ENCODE measurements at places on chromosomes 2 and 18.

DNA sequence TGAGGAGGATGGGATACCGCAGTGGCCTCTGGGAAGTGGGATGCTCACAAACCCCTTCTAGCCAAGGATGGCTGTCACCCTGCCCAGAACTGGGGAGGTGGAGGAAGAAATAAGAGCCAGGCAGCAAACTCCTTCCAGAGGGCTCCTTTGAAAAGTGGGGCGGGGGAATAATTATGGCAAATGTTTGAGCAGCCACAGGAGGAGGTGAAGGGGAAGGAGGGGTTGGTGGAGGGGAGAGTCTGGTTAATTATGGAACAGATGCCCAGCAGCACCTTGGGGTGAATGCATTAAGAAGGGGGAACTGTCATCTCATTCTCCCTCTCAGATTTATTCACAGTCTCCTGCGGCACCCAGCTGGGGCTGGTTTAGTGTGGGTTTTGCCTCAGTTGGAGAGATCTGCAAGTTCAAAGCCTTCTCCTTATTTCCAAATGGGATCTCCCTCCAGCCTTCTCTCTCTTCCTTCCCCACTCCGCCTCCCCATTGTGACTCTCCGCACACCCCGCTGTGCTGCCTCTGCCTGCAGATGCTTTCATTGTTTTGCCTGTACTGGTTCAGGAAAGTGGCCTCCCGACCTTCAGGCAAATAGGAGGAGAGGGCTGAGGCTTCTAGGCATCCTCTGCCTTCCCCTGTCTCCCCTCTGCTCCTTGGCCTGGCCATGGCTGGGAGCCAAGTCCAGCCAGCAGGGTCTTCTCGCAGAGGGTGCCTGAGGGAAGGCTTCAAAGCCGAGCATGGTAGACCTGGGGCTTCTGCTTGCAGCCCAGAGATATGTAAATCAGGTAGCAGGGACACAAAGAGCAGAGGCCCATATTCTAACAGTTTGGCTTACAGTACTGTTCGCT, 457.2 kb upstream of the MEX3C start:
- no peak for DNase-seq

GRCh38 chr2:60538101-60538500, 15.4 kb downstream of the BCL11A start:
- no peak for DNase-seq

DNA sequence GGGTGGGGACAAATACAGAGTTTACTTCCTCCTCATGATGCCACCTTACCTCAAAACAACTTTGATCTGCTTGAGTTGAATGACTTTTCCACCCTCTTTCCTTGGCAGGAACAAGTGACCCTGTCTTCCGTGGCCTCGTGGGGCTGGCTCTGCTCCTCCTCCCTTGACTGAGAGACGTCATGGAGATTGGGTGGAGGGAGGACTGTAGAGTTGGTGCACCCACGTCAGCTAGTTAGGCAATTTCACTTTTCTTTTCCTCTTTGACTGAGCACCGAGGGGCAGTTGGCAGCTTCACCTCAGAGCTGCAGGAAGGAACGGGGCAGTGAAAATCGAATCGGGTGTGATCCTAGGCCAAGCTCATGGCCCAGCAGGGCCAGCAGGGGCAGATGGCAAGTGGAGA, at the start of gene SP140:
Gene SP140 (plus strand): TSS at position 251 of the 400 bp plus-strand sequence. CDS start 109 bp downstream, at position 360.
- peak; percentile 73 for DNase-seq

GRCh38 chr2:171317492-171318125, 116.2 kb downstream of the METTL8 start:
- no peak for DNase-seq

DNA sequence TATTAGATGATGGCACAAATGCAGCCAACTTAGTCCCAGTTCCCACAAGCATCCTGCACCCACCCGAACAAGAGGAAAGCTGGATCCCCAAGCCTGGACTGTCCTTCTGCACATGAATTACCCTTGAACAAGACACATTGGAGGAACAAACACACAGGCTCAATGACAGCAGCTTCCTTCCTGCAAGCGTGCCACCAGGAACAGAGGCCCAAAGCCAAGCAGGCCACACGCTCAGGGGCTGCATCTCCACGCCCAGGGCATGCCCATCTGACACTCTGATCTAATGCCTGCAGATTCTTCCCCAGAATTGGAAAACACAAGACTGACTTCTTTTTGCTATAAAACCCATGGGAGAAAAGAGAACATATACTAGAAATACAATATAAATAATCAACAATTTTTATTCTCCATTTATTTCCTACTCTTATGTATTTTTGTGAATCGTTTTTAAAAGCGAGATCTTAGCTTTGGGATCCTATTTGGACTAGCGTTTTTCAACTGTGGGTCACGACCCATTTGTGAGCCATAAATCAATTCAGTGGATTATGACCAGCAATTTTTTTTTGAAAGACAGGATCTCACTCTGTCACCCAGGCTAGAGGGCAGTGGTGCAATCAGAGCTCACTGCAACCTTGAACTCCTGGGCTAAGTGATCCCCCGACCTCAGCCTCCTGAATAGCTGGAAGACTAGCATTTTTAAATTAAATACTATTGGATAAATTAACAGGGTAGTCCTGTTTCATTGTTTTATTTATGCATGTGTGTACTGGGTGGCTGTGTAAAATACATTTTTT, 34.4 kb downstream of the PSTPIP2 start:
- DNase-seq: no peak

DNA sequence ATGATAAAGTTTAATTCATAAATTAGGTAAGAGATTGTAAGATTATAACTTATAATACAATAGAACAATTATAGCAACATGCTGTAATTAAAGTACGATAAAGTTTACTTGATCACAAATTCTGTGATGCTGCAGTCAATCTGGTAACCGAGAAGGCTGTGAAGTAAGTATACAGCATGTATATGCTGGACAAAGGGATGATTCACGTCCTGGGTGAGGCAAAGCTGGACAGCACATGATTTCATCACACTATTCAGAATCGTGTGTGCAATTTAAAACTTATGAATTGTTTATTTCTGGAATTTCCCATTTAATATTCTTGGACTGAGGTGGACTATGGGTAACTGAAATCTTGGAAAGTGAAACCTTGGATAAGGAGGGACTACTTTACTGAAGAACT, 522.2 kb upstream of the CNTNAP5 start:
- DNase-seq: no peak
